ENCODE measurements at places on chromosomes 16 and 17.

GRCh38 chr17:81429821-81430551 is 34.7 kb downstream of the BAHCC1 start:
- DNase-seq, result no peak

DNA sequence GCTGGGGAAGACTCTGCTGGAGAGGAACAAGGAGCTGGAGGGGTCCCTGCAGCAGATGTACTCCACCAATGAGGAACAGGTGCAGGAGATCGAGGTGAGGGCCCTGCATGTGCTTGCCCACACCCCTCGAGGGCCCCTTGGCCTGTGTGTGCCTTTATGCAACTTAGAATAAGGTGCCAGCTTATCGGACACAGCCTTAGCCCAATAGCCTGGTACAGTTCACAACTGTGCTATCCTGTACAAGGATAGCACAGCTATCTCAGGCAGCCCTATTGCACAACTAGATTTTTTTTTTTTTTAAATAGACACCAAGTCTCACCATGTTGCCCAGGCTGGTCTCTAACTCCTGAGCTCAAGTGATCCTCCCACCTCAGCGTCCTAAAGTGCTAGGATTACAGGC is 12.1 kb downstream of the CDR2L start:
- no peak for DNase-seq

GRCh38 chr16:20263138-20263855 is 64.0 kb downstream of the GP2 start:
- no peak for DNase-seq

DNA sequence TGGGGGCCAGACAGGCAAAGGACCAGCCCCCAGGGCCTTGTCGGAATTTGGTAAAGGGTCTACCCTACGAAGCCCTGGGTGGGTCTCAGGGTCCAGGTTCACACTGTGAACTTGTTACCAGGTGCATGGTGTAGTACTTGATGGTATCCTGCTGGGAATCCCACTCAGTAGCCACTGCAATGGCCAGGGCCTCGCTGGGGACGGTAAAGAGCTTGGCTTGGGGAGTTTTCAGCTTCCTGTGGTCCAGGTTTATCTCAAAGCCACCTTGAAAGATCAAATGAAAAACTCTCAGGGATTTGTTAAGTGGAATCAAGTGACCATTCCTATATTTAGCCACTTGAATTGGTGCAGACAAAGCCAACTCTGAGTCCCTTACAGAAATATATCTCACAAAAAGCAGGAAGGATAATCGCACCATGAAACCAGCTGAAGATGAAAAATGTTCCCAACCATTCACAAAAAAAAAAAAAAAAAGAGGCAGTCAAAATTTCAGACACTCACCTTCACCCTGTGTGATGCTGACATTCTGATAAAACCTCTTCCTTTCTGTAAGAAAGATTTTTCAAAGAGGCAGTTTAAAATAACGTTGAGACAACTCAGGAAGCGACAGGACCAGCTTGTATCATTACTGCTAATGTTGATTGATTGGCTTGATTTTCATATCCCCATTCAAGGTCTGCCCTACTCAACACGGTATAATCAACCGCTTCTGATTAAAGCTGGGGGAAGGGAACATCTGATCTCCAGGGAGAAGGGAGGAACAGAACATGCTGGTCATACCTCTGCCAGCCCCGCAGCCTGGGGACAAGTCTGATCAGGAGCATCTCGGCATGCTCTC is 10.6 kb downstream of the ATPAF2 start:
- DNase-seq, result no peak

DNA sequence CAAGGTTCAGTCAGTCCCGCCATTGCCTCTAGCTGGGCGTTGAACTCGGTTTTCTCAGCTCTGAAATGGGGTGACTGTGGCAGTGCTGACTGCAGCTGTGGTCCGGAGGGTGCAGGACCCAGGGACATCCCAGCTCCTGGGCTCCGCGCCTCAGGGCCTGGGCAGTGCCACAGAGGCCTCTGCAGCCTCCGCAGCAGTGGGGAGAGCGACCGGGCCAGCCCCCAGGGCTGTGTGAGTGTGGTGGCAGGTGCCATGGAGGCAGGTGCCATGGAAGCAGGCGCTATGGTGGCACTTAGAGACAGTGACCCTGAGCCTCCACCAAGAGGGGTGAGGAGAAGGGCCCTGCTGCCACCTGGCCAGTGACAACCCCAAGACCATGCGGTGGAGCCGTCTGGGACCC is 30.9 kb downstream of the ZNF469 start:
- no peak for DNase-seq

- no peak for DNase-seq
Measured at GRCh38 chr16:54652201-54652770, 278.4 kb upstream of the IRX5 start.

- no peak for DNase-seq
Measured at GRCh38 chr17:43092901-43093300, 32.3 kb downstream of the BRCA1 start.

- DNase-seq, result peak; percentile 52
Measured at GRCh38 chr17:50355701-50356341, 9.9 kb downstream of the XYLT2 start.

DNA sequence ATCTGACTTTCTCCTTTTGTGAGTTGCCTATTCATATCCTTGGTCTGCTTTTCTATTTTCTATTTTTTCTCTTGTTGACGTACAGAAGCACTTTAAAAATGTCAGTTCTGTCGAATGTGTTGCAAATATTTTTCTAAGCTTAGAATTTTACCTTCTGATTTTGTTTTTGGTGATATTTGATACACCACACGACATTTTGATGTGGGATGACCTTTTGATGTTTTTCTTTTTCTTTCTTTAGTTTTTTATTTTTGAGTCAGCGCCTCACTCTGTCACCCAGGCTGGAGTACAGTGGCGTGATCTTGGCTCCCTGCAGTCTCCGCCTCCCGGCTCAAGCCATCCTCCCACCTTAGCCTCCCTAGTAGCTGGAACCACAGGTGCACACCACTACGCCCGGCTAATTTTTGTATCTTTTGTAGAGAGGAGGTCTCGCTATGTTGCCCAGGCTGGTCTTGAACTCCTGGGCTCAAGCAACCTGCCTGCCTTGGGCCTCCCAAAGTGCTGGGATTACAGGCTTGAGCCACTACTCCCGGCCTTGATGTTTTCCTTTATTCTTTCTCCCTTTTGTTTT is 39.6 kb downstream of the WSB1 start:
- peak; percentile 56 for DNase-seq

GRCh38 chr17:48990882-48991357 is 6.3 kb upstream of the IGF2BP1 start:
- DNase-seq, result no peak

DNA sequence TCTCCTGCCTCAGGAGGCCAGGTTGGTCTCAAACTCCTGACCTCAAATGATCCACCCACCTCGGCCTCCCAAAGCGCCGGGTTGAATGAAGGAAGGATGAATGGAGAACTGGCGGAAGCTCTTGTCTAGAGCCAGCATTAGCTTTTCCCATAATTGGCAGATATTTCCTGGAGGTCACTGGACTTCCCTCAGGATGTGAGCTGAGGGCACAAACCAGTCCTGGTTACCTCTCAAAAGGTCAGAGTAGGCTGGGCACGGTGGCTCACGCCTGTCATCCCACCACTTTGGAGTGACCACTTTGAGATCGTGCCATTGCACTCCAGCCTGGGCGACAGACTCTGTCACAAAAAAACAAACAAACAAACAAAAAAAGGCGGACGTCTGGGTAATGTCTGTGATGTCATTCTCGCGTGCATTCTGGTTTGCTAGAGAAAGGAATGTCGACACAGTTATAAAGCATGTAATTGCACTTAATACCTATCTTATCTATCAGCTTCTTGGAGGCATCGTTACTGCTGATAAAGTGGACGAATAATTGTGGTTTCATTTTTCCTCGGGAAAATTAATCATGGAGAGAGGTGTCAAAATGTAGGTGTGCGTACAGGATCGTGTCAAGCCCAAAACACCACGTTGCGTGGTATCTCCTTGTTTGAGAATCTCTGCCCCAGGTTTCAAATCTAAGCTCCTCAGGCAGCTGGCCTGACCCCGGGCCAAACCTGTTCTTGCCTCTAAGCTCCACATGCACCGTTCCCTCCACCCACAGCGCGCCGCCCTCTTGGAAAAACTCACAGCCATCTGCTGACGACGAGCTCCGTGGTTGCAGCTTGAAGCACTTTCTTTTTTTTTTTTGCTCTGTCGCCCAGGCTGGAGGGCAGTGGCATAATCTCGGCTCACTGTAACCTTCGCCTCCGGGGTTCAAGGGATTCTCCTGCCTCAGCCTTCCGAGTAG is 6.4 kb upstream of the CRK start:
- no peak for DNase-seq

DNA sequence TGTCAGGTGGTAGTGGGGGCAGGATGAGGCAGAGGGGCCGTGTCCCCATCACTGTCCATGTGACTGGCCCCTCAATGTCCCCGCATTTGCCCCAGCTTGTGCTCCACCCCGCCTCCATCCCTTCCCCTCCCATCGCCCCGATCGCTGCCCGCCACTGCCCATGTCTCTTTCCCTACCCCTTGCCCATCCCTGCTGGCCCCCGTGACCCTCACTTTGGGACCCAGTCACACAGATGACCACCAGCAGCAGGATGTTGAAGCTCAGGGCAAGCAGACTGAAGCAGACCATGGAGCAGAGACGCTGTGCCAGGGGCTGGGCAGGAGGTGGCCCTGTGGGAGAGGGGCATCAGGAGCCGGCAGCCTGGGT is 6.1 kb downstream of the ASGR2 start:
- DNase-seq, result no peak

DNA sequence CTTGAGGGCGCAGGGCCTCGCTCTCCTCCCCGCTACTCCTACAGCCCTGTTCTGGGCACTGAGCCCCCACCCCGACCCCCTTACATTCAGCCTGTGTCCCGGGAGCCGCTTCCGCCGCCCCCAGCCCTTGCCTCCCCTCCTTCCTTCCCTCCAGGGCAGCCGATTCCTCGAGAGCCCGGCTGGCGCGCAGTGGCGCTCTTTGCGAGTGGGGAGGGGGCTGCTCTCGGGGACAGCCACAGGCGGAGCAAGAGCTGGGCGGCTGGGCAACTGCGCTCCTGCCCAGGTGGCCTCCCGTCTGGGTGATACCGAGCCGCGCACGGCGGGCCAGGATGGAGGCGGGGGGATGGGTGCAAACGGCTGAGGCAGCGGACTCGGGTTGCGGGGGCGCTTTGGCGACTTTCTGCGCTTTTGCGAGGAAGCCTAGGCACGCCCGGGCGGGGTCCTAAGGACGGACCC is 1.2 kb downstream of the MMP15 start:
- DNase-seq, result no peak

GRCh38 chr16:81473066-81473488 is 28.5 kb downstream of the CMIP start:
- DNase-seq, result no peak

GRCh38 chr16:83532634-83533033 is 275.1 kb upstream of the HSBP1 start:
- no peak for DNase-seq

- no peak for DNase-seq
Measured at GRCh38 chr16:80437707-80438106, 103.1 kb upstream of the DYNLRB2 start.

DNA sequence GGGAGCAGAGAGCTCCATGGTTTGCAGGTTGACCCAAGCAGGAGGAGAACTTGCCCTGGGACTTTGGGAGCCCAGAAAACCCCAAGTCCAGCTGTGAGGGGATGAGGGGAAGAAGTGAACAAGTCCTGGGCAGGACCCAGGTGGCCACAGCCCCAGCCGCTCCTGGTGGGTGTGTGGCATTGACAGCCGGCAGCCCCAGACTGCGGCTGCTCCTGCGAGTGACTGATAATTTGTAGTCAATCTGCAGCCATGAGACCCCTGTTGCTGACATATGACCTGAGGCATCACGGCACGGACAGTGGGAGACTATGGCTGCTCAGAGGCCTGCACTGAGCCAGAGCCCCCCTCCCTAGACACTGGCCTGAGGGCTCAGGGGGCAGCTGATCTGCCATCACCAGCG is 66.4 kb downstream of the PRMT7 start:
- DNase-seq, result no peak

GRCh38 chr16:24255456-24256371 is at the start of gene CACNG3:
Gene CACNG3, plus strand, starts transcription at chr16:24256335. Its CDS starts 420 bp downstream, at chr16:24256755.
- peak; percentile 83 for DNase-seq

DNA sequence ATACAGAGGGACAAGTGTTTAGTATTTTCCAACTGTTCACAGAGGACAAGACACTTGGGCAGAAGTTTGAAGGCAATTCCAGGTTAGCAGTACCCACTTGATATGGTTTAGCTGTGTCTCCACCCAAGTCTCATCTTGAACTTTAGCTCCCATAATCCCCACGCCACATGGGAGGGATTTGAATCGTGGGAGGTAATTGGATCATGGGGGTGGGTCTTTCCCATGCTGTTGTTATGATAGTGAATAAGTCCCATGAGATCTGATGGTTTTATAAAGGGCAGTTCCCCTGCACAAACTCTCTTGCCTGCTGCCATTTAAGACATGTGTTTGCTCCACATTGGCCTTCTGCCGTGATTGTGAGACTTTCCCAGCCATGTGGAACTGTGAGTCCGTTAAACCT is 668.9 kb downstream of the MAF start:
- no peak for DNase-seq

DNA sequence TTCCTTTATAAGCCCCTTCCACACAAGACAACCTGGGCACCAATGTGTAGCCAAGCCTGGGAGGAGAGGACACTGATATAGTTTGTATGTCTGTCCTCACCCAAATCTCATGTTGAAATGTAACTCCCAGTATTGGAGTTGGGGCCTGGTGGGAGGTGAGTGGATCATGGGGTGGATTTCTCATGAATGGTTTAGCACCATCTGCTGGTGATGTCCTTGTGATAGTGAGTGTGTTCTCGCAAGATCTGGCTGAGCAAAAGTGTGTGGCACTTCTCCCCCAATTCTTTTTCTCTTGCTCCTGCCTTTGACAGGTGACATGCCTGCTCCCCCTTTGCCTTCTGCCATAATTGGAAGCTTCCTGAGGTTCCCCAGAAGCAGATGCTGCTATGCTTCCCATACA is 135.8 kb downstream of the USP31 start:
- DNase-seq, result no peak

GRCh38 chr16:21656795-21657768 is 4.7 kb upstream of the IGSF6 start:
- DNase-seq, result no peak

DNA sequence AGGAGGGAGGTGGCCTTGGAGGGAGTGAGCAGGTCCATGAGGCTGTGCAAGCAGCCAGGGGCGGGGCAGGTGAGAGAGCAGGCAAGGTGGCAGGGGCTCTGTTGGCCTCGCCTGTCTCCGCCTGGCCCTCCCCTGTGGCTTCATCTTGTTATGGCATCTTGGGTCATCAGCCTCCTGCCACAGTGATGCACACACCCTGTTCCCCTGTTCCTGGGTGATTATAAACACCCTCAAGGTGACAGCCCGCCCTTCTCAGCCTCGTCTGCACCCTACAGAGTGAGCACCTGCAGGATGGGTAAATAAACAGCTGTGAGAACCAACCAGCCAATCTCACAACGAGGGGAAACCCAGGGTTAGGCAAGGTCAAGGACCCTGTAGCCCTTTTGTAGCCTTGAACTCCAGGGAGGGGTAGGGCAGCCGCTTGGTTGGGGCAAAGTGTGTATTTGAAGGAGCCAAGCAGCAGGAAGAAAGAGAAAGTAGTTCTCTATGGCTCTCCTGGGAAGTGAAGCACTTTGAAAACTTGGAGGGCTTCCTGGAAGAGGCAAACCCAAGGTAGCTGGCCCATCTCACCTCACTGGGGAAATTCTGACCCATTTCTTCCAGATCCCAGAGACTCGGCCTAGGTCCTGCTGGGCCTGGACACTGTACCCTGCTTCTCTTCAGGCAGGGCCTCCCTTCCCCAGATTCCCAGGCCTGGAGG is 60.6 kb downstream of the NT5M start:
- no peak for DNase-seq

GRCh38 chr16:10514369-10515055 is 65.9 kb downstream of the EMP2 start:
- DNase-seq, result no peak

GRCh38 chr17:80649672-80650330 is 105.2 kb downstream of the RPTOR start:
- DNase-seq, result peak; percentile 84
